ENCODE measurements at places on chromosomes 3 and 15.

DNA sequence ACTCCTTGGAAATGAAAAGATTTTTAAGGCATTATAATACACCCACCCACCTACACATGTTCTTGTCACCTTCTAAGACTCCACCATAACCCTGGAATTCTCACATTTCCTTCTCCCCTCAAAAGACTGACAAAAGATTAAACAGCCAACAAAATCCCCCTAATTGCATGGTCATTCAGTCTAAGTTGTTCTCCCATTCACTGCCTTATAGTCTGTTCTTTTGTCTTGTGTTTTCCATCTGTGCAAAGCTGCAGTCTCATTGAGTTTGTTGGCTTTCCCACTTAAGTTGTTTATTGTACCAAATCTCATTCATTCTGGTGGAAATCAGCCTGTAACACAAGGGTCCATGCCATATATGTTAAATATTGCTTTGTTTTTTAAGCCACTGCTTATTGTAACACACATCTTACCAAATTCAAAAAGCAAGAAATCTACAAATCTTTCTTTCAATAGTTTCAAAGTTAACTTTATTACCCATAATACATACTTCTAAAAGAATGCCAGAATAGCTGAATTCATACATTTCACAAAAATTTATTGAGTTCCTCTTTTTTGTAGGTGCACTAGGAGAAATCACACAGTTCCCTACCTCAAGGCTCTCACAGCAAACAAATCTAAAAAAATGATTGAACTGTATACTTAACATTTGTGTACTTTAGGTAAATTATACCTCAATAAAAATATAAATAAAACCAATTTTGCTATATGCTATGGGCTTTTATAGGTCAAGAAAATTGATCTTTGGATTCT, 2.4 kb upstream of the RCN2 start:
- no peak for DNase-seq

- DNase-seq, result no peak
These were observed 56.2 kb downstream of the IL5RA start for GRCh38 chr3:3053974-3054373.

DNA sequence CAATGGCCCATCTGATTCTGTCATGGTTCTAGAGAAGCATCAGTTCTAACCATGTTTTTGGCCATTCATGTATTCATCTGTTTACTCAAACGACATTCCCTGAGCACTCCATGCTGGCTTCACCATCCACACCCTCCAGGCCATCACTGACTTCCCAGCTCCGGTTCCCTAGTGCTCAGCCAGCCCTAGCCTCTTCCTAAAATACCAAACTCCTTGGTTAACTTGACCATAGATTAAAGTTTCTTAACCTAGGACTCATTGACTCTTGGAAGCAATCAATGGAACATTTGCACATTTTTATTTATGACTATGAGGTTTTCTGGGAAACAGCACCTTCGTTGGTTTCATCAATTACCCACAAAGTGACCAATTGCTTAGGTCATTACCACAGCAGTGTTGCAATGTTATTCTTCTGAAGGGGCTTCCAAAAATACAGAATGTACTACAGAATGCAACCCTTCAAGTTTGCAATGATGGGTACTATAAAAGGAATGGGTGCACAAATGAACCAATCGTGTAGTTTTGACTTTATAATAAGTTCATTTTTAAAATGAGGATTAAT, 27.2 kb upstream of the SLC25A36 start:
- DNase-seq, result no peak

GRCh38 chr15:81421461-81421860, 47.4 kb upstream of the TMC3 start:
- no peak for DNase-seq

DNA sequence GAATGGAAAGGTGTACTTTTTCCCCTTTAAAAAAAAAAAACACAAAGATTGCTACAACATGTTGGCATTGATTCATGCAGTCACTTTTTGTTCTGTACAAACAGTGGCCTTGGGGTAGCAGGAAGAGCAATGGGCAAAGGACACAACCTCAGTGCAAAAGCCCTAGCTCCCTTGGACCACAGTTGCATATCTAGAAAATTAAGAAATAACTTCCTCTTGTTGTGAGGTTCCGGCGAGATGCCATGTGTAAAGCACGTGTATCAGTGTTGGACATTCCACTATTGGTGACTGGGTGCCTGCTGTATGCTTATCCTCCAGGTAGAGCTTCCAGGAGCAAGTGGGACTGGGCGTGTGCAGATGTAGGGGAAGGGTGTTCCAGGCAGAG, 164.5 kb downstream of the THSD4 start:
- no peak for DNase-seq

GRCh38 chr3:26639339-26639738, 16.8 kb downstream of the LRRC3B start:
- no peak for DNase-seq

DNA sequence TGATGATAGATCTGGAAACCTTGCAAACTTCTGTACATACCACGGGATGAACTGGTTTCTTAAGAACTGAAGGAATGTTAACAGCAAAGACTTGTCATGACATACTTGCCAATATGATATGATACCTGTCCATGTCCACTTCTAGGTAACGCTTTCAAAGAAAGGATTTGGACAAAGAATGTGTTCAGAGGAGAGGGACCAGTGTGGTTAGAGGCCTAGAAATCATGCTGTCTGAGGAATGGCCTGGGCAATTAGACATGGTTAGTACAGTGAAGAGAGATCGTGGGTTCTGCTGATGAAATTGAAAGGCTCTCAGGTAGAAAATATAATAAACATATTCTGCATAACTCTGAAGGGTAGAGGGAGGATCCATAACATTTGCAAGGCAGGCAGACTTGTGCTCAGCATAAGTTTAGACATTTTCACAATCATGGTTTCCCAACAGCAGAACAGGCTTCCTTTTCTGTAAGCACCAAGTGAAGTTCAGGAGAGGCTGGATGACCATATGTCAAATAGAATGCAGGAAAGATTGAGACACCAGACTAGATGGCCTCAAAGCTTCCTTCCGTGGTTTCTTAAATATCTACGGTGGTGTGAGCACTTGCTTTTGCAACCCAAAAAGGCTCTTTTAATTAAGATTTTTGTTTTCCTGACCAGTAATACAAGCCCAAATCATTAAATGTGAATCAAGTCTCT, 39.9 kb downstream of the TGFBR2 start:
- DNase-seq, result no peak

- DNase-seq, result no peak
These were observed 50.9 kb upstream of the MRPL3 start for GRCh38 chr3:131553495-131554247.

DNA sequence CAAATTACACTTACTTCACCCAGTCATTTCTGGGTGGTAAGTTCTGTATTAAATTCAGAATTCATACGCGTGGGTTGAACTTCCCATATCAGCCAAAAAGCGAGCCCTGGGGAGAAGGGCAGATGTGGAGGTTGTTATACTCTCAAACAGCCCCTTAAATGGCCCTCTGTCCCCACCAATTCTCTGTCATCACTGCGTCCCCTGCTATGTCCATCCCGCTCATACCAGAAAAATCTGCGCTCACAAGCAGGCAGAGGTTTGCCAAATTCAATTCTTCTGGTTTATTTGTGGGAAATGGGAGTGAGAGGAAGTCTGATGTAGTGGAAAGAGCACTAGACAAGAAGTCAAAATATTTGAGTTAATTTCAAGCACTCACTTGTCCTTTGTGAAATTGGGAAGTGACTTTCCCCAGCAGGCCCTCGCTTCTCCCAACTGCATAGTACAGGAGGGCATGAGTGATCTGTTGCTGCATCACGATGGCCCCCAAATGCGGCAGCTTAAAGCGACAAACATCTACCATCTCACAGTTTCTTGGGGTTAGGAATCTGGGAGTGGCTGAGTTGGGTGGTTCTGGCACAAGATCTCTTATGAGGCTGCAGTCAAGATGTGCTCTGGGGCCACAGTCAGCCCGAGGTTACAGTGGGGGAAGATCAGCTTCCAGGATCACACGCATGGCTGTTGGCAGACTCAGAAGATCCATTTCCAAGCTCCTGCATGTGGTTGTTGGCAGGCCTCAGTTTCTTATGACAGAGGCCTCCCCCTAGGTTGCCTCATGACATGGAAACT, 67.7 kb downstream of the CPN2 start:
- no peak for DNase-seq

- DNase-seq, result no peak
These were observed 1013.3 kb downstream of the TUSC7 start for GRCh38 chr3:117722856-117723255.

DNA sequence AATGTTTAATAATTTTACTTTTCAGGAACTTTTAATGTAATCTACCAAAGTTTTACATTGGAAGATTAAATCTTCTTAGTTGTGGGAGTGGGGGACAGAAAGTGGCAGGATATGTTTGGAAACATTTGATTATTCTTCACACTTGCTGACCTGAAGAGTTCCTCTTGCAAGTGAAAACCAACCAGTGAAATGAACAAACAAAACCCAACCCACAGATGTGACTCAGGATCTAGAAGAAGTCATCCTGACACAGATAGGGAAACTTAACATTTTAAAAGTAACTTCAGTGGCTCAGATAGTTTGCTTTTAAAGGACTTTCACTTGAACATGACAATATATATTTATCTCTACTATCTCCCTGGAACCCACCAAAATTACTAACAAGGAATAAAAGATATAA, 55.4 kb downstream of the ASTE1 start:
- DNase-seq, result no peak

DNA sequence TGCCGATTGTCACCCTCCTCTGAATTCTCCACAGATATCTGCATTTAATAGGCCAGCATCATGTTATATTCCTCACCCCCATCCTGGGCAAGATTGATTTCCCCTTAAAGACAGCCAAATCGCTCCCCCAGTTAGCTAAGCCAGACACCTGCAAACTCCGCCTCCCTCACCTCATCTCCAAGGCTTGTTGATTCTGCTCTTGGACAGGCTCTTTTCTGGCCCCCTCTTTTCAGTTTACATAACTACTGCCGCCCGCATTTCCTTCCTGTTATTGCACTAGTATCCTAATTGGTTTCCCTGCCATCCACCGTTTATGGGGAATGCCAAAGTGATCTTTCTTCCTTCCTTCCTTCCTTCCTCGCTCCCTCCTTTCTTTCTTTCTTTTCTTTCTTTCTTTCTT, 214.7 kb upstream of the MRPL3 start:
- DNase-seq, result no peak

DNA sequence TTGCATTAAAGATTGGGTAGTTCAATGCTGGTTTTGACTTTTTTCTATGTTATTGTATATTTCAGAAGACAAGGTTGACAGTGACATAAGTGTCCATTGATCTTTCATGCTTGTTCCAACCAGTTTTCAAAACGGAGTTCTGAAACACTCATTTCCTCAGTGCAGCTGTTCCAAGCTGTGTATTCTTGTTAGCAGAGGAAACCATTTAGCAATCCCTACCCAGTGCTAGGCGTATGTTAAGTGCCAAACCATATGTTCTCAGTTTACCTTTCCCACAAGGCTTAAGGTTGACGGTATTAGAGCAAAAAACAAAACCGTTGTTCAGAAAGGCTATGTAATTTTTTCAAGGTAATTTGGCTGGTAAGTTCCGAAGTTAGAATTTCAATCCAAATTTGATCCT, 9.1 kb downstream of the ATOSA start:
- DNase-seq, result no peak

Measured in stimulated activated CD4-positive, alpha-beta T cell treated with anti-CD3 and anti-CD28 coated beads, Interleukin-15, amount 100 ng/mL, for 48 hours (primary cell).